Neural crest cell (in vitro differentiated cells): ENCODE measurements at places on chromosomes 1 and 21. TPM values are rescaled to one million over a fixed set of nuclear protein-coding genes. Genes with fewer than 3 reads are reported as not detected.

TFF2 gene
- total RNA-seq, result not detected in 2 replicates

GRCh38 chr1:17475752-17476151 is 36.3 kb upstream of the RCC2 start:
- no peaks in the 10 kb centered on the region for H3K27me3 ChIP-seq
- H3K36me3 ChIP-seq, result no peaks in the 10 kb centered on the region
- DNase-seq, result no peak

TDRD5 gene
- not detected in 2 replicates for total RNA-seq

SLFNL1 gene
- 0.37 and 0.64 TPM in 2 replicates for total RNA-seq

THEMIS2 gene
- total RNA-seq, result 5.5 and 5.7 TPM in 2 replicates

DNA sequence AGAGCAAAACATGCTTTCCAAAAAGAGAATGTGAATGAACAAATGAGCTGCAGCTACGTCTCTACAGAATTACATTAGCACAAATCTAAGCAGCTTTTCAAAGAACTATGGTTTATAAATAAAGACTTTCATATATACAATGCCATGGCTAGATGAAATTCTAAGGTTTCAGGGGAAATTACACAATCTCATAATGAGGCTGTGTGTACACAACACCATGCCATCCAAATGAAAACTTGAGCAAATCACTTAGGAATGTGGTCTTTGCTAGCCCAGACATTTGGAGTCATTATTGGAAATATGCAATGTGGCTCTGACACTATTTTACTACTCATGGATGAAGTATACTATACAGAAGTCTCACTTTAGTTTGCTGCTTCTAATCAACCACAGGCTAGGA is 37.5 kb downstream of the SPAG17 start:
- H3K36me3 ChIP-seq, result no peaks in the 10 kb centered on the region
- H3K27me3 ChIP-seq, result no peaks in the 10 kb centered on the region

LDLRAD1 gene
- total RNA-seq, result not detected in 2 replicates

DNA sequence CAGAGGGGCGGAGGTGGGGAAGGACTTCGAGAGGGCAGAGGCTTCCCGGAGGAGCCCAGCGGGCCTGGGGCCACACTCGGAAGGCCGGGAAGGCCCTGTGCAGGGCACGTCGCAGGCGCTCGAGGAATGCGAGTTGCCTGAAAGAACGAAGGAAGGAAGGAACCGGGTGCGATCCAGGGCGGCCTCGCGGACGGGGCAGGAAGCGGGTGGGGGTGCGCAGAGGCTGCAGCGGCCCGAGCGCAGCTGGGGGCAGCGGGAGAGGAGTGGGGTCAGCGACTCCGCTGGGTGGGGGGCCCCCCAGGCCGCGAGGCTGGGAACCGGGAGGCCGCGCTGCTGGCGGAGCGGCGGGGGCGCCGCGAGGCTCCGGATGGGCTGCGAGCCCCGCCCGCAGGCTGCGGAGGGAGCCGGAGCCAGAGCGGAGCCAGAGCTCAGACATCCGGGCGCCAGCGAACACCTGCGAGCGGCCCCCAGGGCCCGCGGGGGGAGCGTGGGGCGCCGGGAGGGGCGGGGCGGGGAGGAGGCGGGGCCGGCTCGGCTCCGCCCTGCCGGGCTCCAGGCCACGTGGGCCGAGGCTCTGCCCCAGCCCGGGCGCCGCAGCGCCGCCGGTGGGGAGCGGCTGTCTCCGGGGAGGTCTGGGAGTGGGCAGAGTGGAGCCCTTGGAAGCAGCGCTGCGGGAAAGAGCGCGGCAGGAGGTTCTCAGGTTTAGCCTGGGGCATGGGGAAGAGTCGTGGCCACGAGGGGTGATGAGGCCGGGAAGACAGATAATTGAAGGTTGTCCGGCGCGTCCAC is 4.6 kb downstream of the ID3 start:
- H3K27ac ChIP-seq, result peak overlapping the region; percentile 94
- peak; percentile 75 for DNase-seq
- H3K36me3 ChIP-seq, result no peaks in the 10 kb centered on the region
- peak overlapping the region; percentile 92 for H3K4me3 ChIP-seq
- peaks cover 46% of the 10 kb centered on the region for H3K4me1 ChIP-seq

- peaks cover 13% of the 10 kb centered on the region for H3K36me3 ChIP-seq
- peaks cover 19% of the 10 kb centered on the region for H3K4me1 ChIP-seq
These were observed 147.1 kb downstream of the ADSS2 start for GRCh38 chr1:244304656-244305055.

GRCh38 chr1:208821939-208822338 is 577.8 kb upstream of the PLXNA2 start:
- H3K36me3 ChIP-seq, result no peaks in the 10 kb centered on the region
- no peaks in the 10 kb centered on the region for H3K4me1 ChIP-seq
- H3K27ac ChIP-seq, result no peak overlapping the region
- no peaks in the 10 kb centered on the region for H3K27me3 ChIP-seq
- H3K4me3 ChIP-seq, result no peak overlapping the region

SLC50A1 gene
- total RNA-seq, result 23.2 and 25.1 TPM in 2 replicates

RGS7 gene
- total RNA-seq, result 0.39 and 0.65 TPM in 2 replicates

TBX19 gene
- total RNA-seq, result 0.68 and 0.93 TPM in 2 replicates

LENEP gene
- 1.9 and 2.5 TPM in 2 replicates for total RNA-seq

TSPEAR gene
- total RNA-seq, result not detected in 2 replicates
